ENCODE measurements at places on chromosomes 4 and X.

- DNase-seq, result no peak
These were observed 104.5 kb upstream of the MAOA start for GRCh38 chrX:43551590-43551989.

DNA sequence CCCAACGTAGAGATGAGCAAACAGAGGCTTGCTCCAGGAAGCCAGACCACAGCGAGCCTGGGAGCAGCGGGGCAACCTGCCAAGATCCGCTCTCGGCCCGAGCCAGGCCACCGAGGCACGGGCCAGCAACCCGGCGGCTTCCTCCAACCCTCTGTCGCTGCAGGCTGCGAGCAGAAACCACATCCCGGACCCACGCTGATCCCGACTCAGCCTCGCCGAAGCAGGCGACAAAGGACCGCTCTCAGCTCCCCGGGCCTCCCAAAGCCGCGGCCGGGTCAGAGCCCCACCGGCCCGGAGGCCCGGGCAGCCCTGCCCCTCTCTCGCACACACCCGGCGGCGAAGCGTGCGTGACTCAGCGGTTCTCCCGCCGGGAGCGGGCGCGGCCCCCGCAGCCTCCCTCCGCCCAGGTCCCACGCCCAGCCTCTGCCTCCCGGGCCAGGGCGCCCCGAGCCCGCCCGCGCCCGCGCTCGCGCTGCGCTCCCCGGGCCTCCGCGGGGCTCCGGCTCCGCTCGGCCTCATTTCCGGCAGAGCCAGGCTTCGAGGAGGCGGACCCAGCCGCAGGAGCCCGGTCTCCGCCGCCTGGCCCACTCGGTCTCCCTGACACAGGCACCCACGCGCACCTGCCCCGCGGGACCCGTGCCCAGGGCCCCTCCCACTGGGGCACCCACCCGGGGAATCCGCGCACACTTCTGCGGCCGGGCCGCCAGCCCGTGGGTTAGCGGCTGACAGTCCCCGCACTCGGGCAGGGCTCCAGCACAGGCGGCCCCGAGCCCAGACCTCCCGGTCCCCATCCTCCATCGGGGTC lies 1.7 kb downstream of the PPP2R2C start:
- DNase-seq, result no peak

DNA sequence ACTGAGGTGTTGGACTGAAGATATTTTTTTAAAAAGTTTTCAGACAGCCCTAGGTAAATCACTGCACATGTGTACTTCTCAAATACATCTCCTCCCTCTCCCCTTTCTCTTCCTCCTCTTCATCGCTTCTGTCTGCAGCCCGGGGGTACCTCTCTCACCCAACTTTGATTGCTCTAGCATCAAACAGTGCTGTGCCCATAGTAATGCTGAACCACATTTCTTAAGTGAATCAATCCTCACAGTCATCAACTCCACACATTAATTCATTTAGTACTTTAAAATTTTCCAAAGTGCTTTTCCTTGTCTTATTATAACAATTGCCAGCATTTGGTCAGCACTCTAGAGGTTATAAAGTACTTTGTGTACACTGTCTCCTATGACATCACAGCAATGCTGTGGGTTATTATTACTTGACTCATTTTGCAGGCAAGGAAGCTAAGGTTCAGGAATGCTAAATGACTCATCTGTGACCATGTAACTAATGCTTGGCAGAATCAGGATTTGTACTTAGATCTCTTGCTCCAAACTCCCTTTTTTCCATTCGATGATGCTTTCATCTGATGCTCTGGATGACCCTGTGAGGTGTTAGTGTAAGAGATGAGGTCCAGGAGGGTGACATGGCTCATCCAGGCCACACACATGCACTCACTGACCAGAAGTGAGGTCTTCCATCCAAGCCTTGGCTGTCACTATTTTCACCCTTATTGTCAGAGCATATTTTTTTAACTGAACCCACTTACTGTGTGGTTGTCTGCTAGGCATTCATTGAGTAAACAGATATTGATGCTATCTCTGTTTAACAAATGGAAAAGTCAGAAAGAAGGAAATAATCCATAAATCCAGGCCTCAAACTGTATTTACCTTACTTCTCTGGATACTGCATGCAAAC lies 58.8 kb downstream of the RHOH start:
- DNase-seq, result no peak

DNA sequence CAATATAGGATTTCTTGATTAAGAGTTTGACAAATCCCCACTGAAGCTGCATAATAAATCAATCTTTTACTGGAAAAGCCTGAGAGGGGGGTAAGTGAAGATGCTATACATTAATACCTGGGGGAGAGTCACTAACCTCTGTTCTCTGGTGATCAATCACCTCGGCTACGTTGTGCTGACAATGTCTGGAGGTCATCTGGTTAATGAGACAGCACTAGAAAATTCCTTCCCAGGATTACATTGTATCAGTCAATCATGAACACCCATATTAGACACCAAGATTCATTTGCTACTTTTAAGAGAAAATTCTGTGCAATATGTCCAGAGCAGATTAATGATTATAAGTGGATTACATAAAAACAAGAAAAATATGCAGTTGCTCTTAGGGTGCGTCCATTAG lies 408.3 kb downstream of the PDHA2 start:
- no peak for DNase-seq

GRCh38 chr4:152374153-152374552 lies 161.7 kb downstream of the FBXW7 start:
- no peak for DNase-seq

- no peak for DNase-seq
These were observed 17.2 kb upstream of the ZNF718 start for GRCh38 chr4:107083-107443.

DNA sequence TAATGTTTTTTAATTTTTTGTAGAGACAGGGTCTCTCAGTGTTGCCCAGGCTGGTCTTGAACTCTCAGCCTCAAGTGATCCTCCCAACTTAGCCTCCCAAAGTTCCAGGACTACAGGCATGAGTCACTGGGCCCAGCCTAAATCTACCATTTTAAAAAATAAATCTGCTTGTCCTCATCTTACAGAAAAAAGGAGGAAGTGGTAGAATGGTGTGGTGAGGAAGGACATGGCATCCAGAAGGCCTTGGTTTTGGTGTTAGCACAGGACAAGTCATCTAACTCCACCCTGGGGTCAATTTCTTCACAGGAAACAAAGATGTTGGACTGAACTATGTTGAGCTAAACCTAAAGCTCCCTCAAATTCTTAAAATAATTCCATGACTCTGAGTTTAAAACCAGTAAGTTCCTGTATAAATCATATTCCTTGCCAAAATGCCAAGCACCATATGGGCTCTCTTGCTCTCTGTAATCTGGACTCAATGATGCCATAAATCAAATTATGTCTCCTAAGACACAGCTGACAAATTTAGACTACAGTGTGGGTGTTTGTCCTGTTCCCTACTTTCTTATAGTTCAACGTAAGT lies 253.9 kb upstream of the NOCT start:
- no peak for DNase-seq

GRCh38 chr4:89009115-89009514 lies 47.9 kb downstream of the FAM13A start:
- no peak for DNase-seq

- no peak for DNase-seq
These were observed 45.4 kb downstream of the KIT start for GRCh38 chr4:54703182-54703581.

All from esophagus squamous epithelium (tissue), 5 donors.